Cardiac atrium fibroblast (primary cell): ENCODE measurements at places on chromosomes 1 and 21. TPM values are rescaled to one million over a fixed set of nuclear protein-coding genes. Genes with fewer than 3 reads are reported as not detected.

The KIF21B gene
- under 0.01 and 0.16 TPM in 2 replicates for total RNA-seq

The ASTN1 gene
- total RNA-seq: not detected in 2 replicates

The CFHR1 gene
- total RNA-seq: 0.81 TPM in 1 of 2 replicates, not detected in the other

The PRAMEF26 gene
- total RNA-seq: not detected in 2 replicates

The POU3F1 gene
- total RNA-seq: not detected in 2 replicates

The FCAMR gene
- not detected in 2 replicates for total RNA-seq
